ENCODE measurements at places on chromosomes 5 and 9.
A peak's percentile ranks its signal among the peaks of the same experiment; 100 is the strongest.

- no peak for DNase-seq
These were observed 1.9 kb upstream of the RUSC2 start for GRCh38 chr9:35488021-35488420.

DNA sequence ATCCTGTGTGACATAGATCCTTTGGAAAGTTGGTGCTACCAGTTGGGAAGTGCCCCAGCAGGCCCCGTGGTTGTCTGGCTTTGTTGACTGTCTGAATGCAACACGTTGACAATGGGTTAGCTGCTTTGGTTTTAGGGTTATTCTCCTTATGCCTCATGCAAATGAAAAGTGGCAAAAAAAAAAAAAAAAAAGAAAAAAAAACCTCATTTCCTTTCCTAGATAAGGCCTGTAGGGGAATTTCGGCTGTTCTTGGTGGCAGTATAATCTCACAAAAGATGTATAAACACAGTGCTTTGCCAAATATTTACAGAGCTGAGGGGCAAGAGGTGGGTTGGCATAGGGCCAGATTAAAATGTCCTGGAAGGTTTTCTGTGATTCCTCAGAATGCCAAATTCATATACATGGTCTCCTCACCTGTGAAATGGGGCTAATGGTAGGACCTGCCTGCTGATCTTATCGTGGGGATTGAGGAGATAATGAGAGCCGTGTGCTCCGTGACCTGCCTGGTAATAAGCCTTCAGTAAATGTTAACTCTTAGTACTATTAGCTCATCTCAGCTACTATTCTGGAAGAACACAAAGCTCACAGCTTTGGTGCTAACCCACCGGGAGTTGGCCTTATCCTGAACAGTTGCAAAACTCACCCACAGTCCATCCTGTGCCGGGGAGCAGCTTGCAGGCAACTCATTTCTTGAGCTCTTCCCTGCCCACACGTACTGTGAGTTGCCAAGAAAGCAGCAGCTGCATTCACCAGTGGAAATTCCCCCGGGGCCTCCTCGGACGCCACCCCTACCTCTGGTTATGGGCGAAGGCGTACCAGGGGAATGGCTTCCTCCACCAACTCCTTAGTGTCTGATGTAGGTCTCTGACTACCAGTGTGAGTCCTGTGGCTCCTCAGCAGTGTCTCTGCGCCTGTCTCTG is 220.3 kb downstream of the NR3C1 start:
- DNase-seq: no peak

DNA sequence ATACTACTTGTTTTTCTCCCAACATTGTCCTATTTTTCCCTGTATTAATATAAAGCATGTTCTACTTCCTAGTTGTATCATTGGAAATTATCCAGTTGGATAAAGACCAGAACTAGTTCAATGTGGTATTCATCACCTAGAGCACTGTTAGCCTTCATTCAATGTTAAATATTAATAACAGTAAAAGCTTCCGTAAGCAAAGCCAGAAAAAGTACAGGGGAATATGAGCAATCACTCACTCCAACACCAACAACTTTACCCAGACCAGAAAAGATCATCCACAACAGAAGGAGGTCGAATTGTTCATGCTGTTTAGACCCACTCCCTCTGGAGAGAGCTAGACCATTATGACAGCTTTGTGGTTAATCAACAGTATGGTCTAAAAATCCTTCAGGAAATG is 728.4 kb downstream of the MAT2B start:
- DNase-seq: no peak

GRCh38 chr9:16806674-16807073 is 63.8 kb downstream of the BNC2 start:
- no peak for DNase-seq

DNA sequence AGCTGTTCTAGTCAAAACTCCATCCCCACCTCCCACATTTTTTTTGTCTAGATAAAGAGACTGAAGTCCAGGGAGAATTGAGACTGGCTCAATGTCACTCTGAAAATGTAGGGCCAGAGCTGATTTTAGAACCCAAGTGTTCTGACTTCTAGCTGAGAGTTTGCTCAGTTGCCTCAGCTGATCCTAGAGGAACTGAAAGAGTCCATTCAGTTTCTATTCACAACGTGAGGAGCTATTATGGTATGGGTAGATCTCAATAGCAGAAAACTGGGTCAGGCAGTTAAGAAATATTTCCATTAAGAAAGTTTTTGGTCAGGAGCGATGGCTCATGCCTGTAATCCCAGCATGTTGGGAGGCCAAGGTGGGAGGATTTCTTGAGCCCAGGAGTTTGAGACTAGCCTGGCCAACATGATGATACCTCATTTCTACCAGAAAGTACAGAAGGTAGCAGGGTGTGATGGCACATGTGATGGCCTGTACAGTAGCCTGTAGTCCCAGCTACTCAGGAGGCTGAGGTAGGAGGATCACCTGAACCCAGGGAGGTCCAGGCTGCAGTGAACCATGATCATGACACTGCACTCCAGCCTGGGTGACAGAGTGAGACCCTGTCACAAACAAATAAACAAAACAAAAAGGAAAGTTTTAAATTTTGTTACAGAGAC is 61.7 kb downstream of the GLRA1 start:
- DNase-seq: no peak

GRCh38 chr5:157212307-157212706 is 31.7 kb downstream of the ITK start:
- DNase-seq: no peak

DNA sequence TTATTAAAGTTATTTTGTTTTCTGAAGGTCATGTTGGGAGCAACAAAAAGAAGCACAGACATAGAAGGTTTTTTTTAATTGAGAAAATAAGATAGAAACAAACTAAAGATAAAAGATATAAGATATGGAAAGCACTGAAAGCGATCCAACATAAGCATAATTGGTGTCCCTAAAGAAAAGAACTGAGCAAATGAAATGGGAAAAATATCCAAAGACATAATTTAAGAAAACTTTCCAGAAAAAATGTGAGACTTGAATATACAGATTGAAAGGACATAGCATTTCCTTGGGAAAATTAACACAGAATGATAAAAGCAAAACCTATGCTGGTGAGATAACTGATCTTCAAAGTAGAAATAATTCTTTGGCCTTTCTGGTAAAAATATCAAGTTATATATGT is 289.3 kb downstream of the KIAA0825 start:
- no peak for DNase-seq

DNA sequence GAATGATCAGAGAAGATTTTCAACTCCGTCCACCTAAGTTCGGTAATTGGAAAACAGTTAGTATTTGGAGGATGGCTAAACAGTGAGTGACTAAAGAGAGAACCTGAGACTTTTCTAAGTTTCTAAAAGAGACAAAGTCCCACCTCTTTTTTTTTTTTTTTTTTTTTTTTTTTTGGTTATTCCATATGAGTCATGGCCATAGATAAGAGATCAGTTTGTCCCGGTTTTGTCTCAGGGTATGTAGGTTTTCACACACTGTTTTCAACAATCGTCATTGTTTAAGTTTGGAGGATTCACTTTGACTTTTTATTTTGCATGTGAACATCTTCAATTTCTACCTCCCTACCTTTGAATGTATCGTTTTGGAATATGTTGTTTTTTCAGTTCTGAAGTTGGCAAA is 85.9 kb downstream of the NTRK2 start:
- DNase-seq: no peak

- no peak for DNase-seq
These were observed 80.8 kb upstream of the OSMR start for GRCh38 chr5:38764937-38765391.

GRCh38 chr9:99572567-99572966 is 249.1 kb upstream of the NR4A3 start:
- no peak for DNase-seq

- no peak for DNase-seq
These were observed 1.4 kb upstream of the GLIS3 start for GRCh38 chr9:4301296-4301695.

DNA sequence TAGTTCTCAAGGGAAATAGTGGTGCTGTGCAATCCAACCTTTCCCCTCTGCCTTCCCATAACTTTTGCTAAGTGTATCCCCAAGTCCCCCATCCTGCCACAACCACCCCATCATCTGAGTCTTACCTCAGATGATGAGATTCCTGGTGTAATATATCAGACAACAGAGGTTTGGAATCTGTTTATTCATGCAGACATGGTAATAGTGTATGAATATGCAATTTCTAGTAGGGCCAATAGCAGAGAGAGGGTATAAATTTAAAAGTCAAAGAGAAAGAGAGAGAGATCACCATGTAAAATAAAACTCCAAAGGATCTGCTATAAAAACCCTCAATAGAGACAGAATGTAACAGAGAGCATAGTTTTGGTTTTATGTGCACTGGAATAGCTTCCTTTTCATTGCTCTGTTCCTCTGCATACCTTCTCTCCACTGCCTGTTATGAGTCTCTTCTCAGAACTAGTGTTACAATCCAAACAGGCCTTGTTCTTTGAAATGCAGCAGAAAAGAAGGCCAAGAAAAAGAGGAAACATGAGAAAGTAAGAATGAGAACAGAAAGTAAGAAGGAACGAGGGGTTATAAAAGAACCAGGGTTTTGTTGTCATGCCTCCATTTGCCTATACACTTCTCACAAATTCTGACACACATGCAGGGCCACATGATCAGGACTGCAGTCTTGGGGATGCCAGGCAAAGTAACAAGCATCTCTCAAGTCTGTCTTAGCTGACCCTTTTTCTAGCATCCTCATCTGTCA is 278.0 kb downstream of the CETN3 start:
- DNase-seq: no peak

DNA sequence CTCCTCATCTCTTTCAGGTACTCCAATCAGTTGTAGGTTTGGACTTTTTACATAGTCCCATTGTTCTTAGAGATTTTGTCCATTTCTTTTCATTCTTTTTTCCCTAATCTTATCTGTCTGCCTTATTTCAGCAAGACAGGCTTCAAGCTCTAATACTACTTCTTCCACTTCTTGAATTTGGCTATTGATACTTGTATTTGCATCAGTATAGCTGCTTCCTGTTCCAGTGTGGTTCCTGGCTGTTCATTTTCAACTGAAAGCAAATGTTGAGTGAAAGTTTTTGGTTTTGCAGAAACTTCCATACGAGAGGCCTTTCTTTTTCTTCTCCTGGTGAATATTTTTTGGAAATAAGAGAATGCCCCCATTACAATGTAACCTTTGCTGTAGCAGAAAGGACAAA is 12.0 kb upstream of the IFNA1 start:
- DNase-seq: no peak

- no peak for DNase-seq
These were observed 32.9 kb upstream of the CEP72 start for GRCh38 chr5:579211-579610.

GRCh38 chr5:74594137-74595040 is 46.1 kb downstream of the ENC1 start:
- DNase-seq: no peak

GRCh38 chr5:126449751-126450271 is 26.6 kb downstream of the GRAMD2B start:
- peak; percentile 99 for DNase-seq

GRCh38 chr5:97835112-97835511 is 652.1 kb upstream of the RIOK2 start:
- DNase-seq: no peak

DNA sequence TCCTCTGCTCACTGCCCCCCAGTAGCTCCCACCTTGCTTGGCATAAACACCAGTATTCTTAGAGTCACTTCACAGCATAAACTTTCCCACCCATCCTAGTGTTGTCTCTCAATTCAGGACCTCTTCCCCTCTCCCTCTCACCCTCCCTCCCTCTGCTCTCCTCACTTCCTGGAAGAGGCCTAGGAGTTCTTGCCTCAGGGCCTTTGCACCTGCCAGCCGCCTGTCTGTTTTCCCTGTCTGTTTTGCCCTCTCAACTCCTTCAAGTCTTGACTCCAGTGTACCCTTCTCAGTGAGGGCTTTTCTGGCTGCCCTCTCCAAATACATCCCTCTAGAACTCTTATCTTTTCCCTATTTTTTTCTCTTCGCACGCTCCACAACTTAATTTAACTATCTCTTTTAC is 86.2 kb downstream of the ENTREP1 start:
- DNase-seq: no peak

GRCh38 chr5:16819522-16820167 is 116.4 kb downstream of the MYO10 start:
- DNase-seq: peak; percentile 43

GRCh38 chr5:103035701-103036100 is 84.2 kb downstream of the GIN1 start:
- no peak for DNase-seq

DNA sequence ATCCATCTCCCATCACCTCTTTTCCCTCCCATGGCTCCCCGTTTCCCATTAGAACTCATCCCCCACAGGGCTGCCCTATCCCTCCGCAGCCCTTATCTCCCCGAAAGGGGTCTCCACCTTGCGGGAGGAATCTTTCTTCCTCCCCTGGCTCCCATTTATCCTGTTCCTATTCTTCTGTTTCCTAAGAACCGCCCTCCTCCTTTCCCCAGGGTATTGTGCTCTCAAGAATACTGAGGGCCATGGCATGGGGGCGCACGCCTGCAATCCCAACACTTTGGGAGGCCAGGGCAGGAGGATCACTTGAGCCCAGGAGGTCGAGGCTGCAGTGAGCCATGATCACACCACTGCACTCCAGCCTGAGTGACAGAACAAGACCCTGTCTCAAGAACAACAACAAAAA is 665 bp downstream of the CD72 start:
- DNase-seq: no peak

DNA sequence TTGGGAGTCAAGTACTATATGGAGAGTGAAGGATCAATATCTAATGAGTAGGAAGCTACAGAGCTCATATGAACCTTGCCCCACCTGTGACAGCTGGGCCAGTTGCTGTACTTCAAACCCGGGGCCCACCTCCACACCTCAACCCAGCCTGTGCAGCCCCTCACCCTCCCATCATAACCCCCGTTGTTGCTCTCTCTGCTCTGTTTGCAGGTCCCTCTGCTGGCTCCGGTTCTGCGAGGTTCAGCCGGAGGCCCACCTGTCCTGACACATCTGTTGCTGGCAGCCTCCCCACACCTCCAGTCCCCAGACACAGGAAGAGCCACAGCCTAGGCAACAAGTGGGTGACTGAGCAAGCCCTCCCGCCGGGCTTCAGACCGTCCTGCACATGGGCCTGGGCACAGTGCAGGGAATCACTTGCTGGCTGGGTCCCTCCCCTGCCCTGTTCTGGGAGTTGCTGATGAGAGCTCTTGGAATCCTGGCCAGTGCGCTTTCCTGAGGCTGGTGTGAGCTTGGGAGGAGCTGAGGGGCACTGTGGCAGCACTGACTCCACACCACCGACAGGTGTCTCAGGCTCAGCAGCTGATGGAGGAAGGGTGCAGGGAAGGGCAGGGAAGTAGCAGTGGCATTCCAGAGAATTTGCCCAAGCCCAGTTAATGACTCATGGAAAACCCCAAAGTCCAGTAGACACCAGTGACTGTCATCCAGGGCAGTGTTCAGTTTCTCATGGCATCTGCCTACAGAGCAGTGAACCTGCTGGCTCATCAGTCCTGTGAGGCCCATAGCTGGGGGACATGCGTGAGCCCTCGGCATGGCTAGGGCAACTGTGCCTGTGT is 69.5 kb upstream of the GARNL3 start:
- no peak for DNase-seq

- DNase-seq: no peak
These were observed 146.6 kb downstream of the SEC61B start for GRCh38 chr9:99368341-99369326.

DNA sequence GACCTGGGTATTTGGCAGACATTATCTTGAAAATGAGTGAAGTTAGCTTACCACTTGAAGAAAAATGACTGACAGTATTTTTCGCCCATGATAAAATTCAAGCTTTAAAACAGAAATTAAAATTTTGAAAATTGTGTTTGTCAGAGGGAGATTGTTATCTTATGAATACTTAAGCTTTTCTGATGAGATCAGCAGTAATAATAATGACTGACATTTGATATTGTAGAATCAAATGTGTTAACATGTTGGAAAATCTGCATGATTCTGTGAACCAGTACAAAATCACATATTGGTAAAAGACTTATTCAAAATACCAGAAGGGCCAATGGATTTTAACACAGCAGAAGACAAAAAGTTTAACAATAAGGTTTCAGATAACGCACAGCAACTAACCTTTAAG is 94.0 kb downstream of the MSX2 start:
- DNase-seq: no peak
